ENCODE measurements at places on chromosomes 2 and 18.

- no peak for DNase-seq
Measured at GRCh38 chr2:120908314-120908975, 172.8 kb downstream of the GLI2 start.

DNA sequence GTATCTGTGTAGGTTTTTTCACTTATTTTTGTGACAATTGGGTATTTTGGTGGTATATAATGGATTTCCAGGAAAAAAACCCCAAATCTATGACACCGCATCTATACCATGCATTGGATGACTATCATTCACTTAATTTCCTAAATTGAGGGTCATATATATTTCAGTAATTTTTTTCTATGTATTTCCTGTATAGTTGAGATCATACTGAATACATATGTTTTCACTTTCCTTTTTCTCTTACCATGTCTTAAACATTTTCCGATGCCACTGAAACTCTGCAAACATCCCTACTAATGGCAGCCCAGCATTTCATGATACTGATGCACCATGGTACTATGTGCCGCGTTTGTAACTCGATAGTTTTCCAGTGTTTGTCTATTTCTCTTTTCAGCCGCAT lies 40.4 kb downstream of the CDKL4 start:
- DNase-seq: no peak

- DNase-seq: no peak
Measured at GRCh38 chr2:151481744-151482143, 72.0 kb downstream of the RIF1 start.

DNA sequence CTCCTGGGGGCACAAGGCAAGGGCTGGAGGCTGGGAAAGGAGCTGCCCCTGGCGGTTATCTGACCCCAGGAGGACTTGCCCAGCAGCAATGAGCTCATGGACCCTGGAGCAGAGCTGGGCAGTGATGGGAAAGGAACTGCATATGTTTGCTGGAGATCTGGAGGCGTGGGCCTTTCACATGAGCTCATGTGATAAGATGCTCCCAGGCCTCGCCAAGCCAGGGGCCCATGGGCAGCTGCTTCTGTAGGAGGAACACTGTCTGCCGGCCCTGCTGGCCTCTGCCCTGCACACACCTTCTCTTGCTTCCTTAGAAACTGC lies 9.0 kb upstream of the NPPC start:
- DNase-seq: no peak

GRCh38 chr2:224990710-224991109 lies 51.6 kb downstream of the DOCK10 start:
- DNase-seq: no peak

DNA sequence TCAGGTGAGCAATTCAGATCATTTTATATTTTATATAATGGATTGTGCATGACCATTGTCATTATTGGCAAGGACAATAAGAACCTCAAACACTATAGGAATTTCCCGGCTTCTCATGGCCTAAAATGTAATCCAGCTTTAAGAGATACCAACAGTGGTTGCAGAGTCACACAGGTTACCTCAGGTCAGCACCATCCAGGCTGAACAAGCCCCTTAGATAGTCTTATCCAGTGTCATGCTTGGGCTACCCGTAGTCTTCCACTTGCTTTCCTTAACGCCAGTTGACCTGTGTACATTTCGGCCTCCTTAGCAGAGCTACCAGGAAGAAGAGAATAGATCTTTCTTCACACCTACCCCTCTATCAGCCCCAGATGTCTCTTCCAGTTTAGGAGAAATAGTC lies 293.3 kb upstream of the SYT4 start:
- no peak for DNase-seq
